ENCODE measurements at places on chromosomes 1 and 21.

DNA sequence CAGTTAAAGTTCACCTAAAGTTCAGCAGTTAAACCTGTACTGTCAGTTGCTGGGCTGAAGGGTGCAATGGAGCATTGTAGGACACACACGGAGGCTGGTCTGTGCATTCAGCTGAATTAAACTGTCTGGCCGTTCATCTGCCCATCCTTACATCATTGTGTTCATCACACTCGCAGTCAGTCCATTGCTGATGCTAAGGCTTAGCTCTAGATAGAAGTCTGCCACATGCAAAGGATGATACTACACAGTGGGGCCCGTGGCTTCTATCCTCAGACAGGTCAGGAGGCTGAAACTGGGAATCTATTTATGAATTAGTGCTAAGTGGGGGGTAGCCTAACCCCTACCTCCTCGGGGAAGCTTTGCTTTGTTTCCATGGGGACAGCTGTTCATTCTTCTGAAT lies 60.4 kb downstream of the CNIH3 start:
- no peak for DNase-seq

DNA sequence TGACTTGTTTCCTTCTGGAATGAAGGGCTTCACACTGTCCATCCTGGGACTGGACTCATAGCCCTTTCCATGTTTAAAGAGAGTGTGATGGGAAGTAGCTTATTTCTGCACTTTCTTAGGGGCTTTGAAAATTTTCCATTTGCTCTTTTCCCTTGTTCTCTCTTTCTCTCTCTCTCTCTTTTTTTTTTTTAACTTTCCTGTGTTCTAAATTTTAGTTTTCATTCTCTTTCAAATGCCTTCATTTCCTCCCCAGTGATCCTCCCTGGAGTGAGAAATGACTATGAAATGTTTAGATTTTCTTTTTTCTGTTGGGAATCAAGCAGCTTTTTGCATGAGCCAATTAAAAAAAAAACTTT lies 2.1 kb downstream of the AK4 start:
- no peak for DNase-seq

DNA sequence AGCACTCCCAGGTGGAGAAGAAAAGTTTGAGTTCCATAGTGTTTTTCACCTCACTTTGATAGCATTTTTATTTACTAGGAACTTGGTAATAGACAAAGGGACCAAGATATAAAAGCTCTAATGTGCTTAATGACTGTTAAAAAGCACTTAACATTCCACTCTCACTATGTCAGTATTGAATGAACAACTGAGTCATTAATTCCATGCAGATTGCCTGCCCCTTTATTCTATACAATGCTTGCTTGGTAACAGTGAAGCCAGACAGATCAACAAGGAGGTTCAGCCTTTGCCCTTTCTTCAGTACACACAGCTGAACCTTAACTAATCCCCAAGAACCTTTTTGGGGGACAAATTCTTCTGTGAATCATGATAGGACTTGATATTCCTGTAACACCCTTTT lies 425.5 kb downstream of the NUF2 start:
- DNase-seq = no peak

GRCh38 chr1:237033804-237034203 lies 8.2 kb upstream of the RYR2 start:
- no peak for DNase-seq

DNA sequence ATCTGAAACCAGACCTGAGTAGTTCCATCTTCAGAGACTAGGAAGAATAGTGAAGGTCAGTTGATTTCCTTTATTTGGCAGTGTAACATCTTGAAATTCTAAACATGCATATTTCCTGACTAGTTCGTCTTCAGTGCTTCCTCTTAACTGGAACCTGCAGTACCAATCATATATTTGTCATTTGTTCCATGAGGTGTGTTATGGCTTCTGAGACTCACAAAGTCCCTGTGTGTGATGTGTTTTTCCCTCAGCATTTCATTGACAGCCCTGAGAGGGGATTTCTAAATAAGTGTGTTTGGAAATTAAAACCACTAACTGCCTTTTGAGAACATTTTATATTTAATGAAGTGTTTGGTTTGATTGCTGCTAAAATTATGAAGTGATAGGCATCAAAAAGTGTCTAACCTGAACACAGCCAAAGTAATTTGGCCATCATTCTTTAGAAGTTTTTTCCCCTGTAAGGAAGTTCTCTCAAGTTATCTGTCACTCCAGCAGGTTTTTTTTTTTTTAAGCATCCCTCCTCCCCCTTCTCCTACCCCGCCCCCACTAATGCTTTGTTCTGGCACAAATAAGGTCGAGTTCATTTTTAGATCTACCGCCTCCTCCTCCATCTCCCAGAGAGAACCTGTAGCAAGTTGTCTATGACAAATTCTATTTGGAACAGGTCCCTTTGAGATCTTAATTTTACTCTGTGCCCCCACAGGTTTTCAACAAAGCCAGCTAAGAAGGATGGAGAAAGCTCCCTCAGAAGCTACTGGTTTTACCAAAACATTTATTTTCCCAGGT lies 61.4 kb downstream of the TMEM200B start:
- no peak for DNase-seq

DNA sequence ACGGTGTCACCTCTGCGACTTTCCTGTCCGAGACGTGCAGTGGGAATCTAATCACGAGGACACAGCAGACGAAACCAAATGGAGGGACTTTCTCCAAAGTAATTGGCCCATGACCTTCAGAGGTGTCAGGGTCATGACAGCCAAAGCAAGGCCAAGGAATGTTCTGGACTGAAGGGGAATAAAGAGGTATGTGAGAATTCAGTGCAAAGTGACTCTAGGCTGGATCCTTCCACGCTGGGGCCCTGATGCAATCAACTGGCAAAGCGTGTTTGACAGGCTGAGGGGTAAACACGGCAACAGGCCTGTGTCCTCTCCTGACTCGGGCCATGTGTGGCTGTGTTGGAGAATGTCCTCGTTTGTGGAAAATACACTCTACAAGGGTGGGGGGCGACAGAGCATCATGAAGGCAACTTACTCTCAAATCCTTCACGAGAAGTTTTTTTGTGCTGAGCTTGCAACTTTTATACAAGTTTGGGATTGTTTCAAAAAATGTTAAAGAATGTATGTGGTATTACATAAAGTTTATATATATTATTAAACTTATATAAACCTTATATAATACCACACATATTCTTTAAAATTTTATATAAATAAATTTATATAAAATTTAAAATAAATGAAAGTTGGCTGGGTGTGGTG lies 1.7 kb downstream of the CFAP74 start:
- DNase-seq = no peak

DNA sequence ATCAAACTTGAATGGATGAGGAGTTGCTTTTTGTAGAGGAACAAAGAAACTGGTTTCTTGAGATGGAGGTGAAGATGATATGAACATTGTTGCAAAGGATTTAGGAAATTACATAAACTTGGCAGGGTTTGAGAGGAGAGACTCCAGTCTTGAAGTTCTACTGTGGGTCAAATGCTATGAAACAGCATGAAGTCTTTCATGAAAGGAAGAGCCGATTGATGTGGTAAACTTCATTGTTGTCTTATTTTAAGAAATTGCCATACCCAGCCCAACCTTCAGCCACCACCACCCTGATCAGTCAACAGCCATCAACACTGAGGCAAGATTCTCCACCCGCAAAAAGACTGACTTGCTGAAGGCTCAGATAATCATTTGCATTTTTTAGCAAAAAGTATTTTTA lies 52.2 kb downstream of the SIPA1L2 start:
- DNase-seq = no peak

DNA sequence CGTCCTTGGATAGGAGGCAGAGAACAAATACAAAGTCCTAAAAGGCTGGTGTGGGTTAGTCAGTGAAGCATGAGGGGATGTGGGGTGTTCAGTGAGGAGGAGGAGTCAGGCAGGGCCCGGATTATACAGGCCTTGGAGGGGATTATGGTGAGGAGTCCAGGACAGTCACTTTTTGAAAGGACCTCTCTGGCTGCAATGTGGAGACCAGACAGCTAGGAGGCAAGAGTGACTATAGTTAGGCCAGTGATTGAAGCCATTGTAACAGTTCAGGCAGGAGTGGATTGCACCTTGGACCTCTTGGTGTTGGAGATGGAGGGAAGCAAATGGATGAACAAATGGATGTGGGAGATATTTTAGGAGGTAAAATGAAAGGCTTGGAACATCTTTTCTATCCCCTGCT lies 115.8 kb downstream of the C1orf94 start:
- no peak for DNase-seq

- DNase-seq = no peak
Measured at GRCh38 chr1:66402194-66402593, 131.8 kb upstream of the SGIP1 start.

- no peak for DNase-seq
Measured at GRCh38 chr1:12416101-12416500, 186.3 kb downstream of the VPS13D start.

GRCh38 chr1:181448461-181448860 lies 34.9 kb upstream of the CACNA1E start:
- no peak for DNase-seq

All from activated naive CD4-positive, alpha-beta T cell treated with Interleukin-2 at 50 U/mL for 16 hours (primary cell).